ENCODE measurements at places on chromosomes 5 and 9.

DNA sequence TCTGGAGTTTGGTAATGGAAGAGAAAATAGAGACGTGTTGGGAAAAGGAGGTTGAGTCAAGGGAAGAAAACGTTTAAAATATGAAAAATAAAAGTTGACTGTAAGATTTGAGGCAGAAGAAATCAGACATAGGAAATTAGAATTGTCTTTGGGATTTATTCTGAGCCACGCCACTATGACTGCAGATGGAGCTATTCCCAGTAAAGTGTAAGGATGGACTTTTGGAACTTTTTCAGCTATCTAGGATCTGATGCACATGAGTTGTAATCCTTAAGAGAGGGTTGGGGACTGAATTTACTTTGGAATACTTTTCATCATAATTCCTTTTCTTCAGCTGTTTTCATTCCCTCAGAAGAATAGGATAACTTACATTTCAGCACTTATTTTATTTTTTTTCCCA, 336.7 kb downstream of the FAM170A start:
- DNase-seq: no peak

DNA sequence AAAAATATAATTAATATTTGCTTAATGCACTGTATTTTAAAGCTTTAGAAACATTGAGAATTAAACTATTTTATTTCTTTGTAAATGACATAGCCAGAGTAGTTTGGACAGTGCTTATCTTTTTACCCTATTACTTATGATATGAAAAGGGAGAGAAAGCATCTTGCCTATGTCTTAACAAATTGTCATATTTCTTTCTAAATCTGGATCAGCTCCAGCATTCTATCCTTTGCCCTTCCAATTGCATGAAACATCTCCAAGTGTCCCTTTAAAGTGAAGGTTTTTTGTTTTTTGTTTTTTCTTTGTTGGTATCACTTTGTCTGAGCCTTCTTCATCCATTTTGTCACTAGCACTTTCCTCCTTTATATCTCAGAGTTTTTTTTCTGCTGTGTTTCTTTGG, 511.6 kb upstream of the FAM174A start:
- DNase-seq: no peak

DNA sequence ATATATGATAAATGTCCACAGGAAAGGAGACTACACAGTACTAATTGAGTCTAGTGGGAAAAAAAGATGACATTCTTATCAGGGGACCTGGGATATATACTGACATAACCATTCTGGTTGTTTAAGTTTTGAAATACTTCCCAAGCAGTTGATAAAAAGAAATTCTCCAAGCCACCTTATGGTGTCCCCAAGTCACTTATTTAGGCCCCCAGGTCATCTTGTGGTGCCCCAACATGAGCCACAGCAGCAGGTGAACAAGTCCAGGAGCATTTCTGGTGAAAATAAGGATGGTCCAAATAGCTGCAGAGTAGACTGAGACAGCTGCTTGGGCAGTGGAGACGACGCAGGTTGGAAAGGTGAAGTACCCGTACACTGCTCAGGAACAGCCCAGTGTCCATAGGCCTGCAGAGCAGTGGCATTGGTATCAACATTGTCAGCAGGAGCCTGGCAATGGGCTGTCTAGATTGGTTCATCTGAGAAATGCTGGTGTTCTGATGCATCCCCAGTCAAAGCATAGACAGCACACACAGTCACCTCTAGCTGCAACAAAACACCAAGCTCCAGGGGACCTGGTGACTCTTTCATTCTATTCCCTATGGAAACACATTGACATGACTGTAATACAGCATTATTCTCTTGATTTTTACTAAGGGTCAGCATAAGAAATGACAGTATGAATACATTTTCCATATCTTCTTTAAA, 430.6 kb downstream of the NR2F1-AS1 start:
- DNase-seq: no peak

DNA sequence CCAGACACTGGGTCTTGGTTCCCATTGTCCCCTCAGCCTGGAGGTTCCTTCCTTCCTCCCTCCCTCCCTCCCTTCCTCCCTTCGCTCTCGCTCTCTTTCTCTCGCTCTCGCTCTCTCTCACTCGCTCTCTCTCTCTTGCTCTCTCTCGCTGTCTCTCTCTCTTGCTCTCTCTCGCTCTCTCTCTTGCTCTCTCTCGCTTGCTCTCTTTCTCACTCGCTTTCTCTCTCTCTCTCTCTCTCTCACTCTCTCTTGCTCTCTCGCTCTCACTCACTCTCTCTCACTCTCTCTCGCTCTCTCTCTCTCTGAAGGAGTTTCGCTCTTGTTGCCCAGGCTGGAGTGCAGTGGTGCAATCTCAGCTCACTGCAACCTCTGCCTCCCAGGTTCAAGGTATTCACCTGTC, 23.4 kb downstream of the LAMC3 start:
- DNase-seq: no peak

- DNase-seq: no peak
Observed at GRCh38 chr9:83596899-83597504, 25.9 kb upstream of the IDNK start.

- DNase-seq: no peak
Observed at GRCh38 chr9:76441551-76442322, 17.2 kb upstream of the GCNT1 start.

- no peak for DNase-seq
Observed at GRCh38 chr5:14071433-14071832, 71.7 kb upstream of the TRIO start.

DNA sequence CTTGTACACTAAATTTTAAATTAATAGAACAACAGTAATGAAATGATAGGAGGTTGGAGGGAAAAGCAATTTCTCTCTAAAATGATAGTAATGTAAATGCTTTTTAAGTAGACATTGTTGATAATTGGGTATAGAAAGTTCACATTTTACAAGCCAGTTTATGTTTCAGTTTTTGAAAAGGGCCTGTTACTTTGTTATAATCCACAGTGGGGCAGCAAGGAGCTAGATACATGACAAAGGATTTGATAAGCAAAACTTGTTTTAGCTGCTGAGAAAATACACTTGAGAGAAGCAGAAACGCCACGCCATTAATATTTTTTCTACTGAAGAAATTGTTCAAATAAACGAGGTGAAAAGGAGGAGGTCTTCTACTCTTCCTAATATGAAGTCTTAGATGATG, 30.2 kb downstream of the SREK1 start:
- no peak for DNase-seq

DNA sequence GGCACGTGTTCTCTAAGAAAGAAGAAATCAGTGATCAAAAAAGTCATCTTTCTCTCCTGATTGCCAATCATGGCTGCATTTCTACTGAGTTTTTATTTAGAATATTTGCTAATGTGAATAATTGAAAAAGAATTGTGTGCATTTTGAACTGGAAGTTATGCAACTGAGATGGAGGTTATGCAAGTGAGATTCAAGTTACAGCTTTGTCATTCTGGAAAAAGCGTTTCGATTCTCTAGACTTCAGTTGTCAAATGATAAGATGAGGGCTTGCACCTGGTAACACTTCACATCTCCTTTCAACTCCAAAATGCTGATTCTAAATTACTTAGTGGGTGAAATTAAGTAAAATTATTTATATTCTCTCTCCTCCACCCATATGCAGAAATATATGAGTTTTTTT, 36.4 kb downstream of the C6 start:
- no peak for DNase-seq

GRCh38 chr5:13186177-13186576, 758.3 kb downstream of the DNAH5 start:
- no peak for DNase-seq

DNA sequence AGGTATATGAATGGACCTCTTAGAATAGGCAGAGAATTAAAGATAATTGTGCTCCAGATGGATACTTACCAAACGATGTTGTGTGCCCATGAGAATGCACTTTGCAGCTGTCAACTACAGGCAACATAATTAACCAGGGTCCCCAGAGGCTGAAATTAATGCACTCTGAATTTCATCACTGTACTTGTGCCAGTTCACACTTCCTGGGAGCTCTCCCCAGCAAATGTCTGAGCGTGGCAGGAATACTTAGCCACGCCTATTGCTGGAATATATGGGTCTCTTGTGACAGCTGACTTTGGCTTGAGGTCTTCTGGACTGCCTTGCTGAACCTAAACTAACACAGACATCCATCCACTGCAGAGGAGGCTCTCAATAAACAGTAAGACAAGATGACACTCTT, 11.9 kb upstream of the C1QTNF2 start:
- no peak for DNase-seq

- no peak for DNase-seq
Observed at GRCh38 chr5:57216714-57217113, 42.9 kb downstream of the GPBP1 start.

- DNase-seq: no peak
Observed at GRCh38 chr9:89430995-89431394, 66.9 kb downstream of the SEMA4D start.

GRCh38 chr5:100668511-100668910, 133.3 kb downstream of the FAM174A start:
- DNase-seq: no peak

- DNase-seq: no peak
Observed at GRCh38 chr9:87109231-87109631, 161.9 kb upstream of the GAS1 start.

DNA sequence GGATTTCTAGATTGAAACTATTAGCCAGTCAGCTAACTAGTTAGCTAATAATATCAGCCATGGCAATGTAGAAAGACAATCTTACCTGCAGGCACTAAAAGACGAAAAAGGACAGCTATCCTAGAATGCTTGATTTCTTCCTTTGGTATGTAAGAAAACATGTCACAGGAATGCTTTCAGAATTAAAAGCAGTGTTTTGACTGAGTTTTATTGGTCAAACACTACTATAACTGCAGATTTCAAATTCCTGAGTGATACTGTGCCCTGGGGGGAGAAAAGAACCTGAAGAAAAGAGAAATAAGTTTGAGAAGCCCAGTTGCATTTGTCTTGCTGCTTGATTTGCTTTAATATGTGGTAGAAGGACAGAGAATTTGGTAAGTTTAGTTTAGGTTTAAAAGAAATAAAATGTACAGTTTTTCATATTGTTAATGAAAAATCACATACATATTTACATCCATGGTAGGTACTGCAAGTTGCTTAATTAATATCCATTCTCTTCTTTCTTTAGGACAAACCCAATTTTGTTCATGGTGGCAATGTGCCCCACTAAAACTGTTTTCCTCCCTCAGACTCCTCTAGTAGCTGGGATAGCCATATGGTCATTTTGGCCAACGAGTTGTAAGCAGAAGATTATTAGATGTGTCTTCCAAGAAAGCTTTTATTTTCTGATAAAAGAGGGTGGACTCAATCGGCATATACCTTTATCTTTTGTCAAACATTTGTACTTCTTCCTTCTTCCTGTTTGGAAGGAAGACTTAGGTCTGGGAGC, 4.3 kb upstream of the FAM169A start:
- DNase-seq: no peak

- DNase-seq: no peak
Observed at GRCh38 chr5:132774896-132775295, 2.1 kb downstream of the SEPTIN8 start.

GRCh38 chr5:41346609-41347008, 133.3 kb upstream of the C6 start:
- no peak for DNase-seq

- DNase-seq: no peak
Observed at GRCh38 chr5:174734571-174735497, 10.5 kb downstream of the MSX2 start.

- DNase-seq: no peak
Observed at GRCh38 chr9:130501639-130502038, 56.9 kb downstream of the ASS1 start.

DNA sequence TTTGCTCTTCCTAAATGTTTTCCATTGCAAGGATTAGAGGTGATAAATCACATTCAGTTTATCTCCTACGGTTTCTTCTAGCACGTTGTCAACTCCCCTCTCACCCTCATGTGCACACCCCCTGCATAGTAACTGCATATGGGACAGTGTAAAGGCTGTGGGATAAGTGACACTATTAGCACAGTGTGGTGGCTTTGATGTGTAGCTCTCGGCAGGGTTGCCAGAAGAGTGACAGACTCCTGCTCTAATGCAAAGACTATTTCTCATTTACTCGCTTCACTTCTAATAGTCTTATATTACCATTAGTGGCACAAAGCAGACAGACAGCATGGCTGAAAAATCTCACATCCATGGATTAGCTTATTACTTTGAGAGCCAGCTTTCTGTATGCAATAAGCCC, 454.6 kb downstream of the CETN3 start:
- DNase-seq: no peak

DNA sequence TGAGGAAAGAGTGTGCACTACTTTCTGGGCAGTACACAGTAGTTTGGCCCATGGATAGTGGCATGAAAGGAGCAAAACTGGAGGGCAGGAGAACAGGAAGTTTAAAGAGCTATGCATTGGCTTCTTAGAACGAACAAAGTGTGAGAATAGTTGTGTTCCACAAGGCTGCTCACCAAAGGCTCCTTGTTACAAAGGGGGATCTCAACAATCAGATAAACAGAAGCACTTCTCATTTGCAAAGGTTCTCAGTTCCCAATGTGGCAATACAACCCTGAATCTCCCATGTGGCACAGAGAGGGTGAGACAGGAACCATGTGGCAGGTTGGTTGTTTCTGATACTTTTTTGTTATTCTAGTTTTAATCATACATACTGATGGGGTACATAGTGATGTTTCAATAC, 158.4 kb downstream of the CARTPT start:
- DNase-seq: no peak

DNA sequence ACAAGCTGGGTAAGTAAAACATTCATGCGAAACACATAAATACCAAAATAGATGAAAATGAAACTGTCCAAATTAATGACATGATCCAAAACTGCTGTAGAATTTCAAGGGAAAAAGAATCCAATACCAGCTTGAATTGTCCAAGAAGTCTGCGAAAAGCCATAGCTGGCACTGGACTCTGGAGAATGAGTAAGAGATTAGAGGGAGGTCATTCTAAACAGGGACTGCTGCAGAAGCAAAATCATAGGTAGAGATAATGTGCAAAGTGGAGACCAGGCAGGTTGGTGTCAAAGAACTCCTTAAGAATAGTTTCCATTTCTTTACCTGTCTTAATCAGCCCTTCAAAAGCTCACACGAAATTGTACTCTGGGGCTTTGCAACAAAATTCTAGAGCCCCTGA, 162.5 kb downstream of the NFIB start:
- DNase-seq: no peak

- DNase-seq: no peak
Observed at GRCh38 chr5:56412601-56413379, 179.7 kb upstream of the ANKRD55 start.

GRCh38 chr9:111005746-111006470, 32.4 kb downstream of the LPAR1 start:
- DNase-seq: no peak

DNA sequence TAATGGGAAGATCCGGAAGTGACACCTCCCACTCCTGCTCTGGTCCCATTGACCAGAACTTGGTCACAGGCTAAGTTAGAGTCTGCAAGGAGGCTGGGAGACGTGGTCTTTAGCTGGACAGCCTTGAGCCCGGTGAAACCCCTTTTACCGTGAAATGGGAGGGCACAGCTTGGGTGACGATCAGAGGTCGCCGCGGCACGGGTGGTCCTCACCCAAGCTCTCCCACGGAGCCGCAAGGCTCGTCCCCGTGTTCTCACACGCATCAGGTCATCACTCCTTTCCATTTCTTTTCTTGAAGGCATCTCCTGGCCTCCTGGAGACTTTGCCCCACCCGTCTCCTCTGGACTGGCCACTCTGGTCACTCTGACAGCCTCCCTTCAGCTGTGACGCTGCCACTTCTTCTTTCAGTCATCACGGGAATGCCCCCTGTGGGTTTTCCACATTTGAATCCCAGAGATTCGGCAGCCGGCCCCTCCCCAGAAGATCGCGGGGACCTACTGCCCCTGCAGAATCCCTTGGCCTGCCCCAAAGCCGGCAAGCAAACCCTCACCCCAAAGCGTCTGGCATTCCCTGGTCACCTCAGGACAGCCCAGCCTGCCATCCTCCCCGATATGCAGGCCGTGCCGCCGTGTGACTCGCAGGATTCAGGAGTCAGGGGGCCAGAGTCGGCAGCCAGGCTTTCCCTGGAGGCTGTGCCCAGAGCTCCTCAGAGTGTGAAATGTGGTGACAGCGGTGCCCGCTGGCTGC, 18.9 kb upstream of the EGFL7 start:
- DNase-seq: no peak
